ENCODE measurements at places on chromosomes 5 and 9.

DNA sequence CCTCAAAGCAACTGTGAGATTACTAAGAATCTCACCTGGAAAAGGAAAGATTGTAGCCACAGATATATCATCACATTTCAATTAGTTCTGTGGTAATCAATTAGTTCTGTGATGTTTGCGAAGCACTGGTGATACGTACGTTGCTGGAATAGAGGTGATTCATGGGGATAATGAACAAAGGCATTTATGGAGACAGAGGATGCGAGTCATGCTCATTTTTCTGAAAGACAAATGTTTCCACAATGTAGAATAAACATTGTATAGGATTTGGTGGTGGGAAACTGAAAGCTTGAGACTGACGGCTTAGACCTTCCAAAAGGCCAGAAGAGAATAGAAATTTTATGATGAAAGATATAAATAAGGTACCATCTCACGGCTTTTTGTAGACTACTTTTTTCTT lies 507.3 kb upstream of the TYRP1 start:
- no peak for DNase-seq

DNA sequence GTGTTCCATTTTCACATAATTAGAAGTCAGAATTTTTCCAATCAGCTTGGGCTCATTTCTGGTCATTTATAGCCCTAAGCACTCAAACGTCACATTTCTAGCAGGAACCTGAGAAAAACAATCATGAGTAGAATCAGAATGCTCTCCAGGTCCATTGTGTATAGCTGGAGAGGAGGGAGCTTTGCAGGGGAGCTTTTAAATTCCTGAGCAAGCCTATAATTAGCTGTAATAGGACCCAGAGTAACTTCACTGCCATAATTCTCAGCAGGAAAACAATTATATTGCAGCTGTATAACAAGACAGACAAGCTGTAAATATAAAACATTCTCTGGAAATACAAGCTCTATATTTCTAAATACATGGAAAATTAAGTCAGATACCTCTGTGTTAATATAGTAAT lies 637.6 kb upstream of the SGCD start:
- DNase-seq: no peak

DNA sequence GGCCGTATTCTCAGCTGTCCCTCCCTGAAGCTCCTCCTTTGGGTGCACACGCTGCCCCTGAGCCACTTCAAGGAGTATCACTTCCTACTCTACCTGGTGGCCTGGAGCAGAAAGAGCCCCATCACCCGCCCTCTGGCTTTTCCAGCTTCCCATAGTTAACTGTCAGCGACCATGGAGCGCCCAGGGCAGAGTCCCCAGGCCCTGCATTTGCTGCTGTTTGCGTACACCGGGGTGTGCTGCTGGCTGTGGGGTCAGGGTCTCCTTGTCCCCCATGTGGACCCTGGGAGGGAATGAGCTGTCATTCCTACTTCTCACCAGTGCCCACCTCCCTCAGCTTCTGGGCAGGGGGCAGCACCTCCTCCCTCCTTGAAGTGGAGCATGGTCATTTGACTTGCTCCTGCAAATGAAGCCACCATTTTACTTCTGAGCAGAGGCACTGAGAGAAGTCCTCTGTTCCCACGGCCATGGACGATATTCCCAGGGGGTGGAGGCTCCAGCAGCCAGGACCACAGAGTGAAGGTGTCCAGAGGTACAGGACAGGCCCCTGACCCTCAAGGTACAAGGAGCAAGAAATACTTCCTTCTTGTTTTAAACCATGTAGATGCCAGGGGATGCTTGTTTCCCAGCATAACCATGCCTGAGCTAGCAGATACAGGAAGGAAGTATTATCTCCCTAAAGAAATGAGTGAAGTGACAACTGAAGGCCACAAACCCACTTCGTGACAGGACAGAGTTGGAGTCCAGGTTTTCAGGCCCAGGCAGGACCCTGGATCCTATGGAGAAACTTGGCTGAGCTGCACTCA lies 40.6 kb upstream of the COL5A1 start:
- no peak for DNase-seq

DNA sequence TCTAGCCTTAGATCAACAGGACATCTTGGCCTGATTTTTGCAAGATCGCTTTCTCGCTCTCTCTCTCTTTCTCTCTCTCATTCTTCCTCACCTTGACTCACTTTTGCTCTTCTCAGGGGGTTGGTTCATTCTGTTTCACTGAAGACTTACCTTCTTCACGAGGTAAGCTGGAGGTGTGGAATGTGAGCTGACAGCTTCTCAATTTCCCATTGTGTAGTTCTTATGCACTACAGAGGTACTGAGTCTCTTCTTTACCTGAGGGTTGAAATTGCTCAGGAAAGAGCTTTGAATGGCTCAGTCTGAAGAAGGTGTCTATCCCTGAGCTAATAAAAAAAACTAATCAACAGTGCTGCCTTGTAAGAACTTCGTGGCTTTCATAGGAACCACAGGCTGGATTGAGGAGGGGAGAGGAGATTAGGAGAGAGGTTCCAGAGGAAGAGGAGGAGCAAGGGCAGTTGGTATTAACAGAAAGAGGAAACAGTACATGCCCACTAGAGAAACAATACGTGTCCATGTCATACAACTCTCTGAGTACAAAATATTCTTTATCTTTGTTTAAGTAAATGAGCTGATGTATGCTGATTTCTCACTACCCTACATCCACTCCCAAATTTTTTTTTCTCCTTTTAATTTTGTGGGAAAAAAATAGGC lies 192.2 kb downstream of the TMEM167A start:
- DNase-seq: no peak

DNA sequence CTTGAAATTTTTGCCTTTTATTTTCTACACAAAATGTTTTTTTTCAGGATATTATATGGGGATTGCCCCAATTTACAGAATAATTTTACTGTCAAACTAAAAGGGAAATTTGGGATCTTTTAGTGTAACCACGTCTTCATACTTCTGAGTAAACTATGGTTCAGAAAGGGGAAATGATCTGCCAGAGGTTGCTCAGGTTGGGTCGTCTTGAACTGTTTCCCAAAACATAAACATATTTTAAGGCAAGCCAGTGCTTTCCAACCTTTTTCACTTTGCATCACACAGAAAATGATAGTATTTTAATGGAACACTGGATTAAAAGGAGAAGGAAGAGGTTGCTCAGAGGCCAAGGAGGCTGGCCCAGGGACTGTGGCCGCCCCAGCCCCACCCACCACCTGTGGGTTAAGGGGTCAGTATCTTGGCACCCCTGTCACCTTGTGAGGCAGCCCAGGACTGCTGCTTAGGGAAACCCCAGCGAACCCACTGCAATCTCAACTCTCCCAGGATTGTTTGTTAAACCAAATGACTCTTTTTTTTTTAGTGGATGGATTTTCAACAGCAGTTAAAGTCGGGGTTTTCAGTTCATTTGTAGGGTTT lies 142.7 kb upstream of the DHFR start:
- DNase-seq: no peak

DNA sequence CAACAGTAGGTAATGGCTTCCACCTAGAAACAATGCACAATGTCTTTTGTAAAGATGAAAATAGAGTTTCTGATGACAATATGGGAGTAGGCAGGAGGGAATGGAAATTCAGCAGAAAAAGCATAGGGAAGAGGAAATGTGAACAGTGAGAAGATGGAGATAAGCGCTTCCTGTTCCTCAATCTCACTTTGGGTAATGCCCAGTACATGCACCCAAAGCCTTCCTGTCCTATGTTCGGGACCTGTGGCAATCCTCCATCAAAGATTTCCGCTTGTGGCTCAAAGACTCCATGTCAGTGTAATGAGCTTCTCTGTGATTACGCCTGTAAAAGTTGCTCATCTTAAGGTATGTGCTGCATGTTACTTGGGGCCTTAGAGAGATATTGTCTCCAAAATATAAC lies 2.7 kb downstream of the UGT3A1 start:
- no peak for DNase-seq

DNA sequence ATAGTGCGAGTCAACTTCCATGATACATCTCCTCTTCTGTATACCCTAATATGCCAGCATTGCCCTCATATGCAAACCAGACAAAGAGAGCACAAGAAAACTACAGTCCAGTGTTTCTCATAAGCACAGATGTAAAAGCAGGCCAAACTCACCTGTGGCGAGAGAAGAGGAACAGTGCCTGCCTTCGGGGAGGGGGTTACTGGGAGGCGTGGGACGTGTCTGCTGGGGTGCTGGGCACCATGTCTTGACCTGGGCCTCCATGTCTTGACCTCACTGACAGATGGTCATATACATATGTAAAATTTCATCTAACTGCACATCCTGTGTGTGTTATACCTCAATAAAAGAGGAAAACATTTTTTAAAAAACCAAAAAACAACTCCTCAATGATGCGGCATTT lies 159.3 kb upstream of the PPP1R26 start:
- DNase-seq: no peak

- DNase-seq: no peak
Measured at GRCh38 chr5:150067405-150067960, 18.9 kb downstream of the CSF1R start.

GRCh38 chr5:72634444-72634843 lies 127.2 kb upstream of the ZNF366 start:
- no peak for DNase-seq

GRCh38 chr9:131817073-131817472 lies 77.2 kb upstream of the RAPGEF1 start:
- DNase-seq: no peak

- no peak for DNase-seq
Measured at GRCh38 chr9:117548556-117548955, 133.7 kb upstream of the ASTN2 start.

DNA sequence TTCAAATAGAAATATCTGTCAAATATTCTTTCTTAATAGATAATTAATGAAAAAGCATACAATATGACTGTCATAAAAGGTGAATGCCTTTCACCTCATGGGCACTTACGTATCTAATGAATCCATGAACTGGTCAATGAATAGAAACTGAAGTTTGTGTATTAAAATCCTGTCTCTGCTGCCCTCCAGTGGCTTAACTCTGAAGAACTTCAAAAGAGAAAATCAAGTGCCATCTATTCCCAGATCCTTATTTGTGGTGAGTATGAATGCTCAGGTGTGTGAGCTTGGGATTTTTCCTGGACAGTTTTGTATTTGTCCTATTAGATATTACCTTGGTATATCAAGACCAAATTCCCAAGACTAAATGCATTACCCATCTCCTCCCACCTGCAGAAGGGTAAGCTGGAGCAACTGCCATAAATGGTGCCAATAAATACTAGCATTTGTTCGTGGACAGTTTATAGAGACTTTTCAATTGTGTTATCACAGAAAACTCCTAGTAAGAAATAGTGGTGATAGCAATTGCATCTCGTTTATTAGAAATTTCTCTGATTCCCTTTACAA lies 44.0 kb upstream of the SVEP1 start:
- DNase-seq: no peak

- no peak for DNase-seq
Measured at GRCh38 chr5:42798284-42799240, 13.1 kb downstream of the SELENOP start.

GRCh38 chr5:145180371-145180770 lies 654.8 kb downstream of the PRELID2 start:
- DNase-seq: no peak

GRCh38 chr5:150608991-150609390 lies 31.5 kb upstream of the SYNPO start:
- DNase-seq: no peak

DNA sequence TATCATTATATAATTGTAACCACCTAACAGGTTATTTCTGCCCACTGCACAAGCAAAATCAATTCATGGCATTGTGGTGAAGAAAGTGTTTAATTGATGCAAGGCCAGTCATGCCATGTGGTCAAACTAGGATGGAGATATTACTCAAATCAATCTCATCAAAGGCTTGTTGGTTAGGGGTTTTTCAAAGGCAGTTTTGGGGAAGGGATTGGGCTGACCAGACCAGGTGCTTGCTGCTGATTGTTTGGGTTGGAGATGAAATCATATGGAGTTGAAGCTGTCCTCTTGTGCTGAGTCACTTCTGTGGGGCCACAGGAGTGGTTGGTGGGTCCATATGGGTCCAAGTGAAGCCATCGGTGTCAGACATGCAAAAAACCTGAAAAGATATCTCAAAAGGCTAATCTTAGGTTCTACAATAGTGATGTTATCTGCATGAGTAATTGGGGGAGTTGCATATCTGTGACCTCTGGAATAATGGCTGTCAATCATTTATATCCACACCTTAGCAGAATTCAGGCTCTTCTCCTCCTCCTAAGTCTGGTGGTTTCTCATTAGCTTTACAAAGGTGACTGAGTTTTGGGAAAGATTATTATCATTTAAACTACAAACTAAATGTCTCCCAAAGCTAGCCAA lies 44.9 kb downstream of the HMGCS1 start:
- no peak for DNase-seq

GRCh38 chr5:92002721-92003274 lies 619.7 kb upstream of the ARRDC3 start:
- DNase-seq: no peak

DNA sequence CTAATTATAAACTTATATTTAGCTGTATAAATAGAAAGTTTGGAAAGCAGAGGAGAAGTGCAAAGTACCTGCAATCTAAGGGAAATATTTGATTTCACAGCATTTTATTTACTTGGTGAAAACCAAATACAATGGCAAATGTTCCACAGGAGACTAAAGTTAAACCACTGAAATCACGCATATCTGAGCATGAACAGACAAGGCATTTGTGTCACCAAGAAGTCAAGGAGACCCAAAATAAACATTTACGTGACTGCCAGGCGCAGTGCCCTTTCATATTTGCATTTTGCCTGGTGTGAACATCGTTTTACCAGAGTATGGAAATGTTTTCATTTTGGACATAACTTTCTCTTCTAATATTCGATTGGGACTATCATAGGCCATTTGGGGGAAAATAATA lies 20.6 kb downstream of the UGCG start:
- no peak for DNase-seq

- no peak for DNase-seq
Measured at GRCh38 chr9:87076825-87077224, 129.5 kb upstream of the GAS1 start.

- no peak for DNase-seq
Measured at GRCh38 chr9:118570066-118570465, 799.2 kb downstream of the BRINP1 start.

DNA sequence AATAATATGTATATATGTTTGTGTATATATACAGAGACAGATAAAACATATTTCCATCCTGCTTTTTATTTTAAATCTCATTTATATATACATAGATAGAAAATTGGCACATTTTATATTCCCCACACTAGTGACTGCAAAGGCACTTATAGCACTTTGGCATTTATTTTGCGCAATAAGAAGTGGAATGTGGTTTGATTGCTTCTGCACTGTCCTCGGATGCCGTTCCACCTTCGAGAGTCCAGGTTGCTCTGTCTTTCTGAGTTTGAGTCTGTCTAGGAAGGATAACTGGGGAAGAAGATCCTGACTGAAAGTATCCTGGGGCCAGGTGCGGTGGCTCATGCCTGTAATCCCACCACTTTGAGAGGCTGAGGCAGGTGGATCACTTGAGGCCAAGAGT lies 66.5 kb upstream of the ENTREP1 start:
- DNase-seq: no peak

DNA sequence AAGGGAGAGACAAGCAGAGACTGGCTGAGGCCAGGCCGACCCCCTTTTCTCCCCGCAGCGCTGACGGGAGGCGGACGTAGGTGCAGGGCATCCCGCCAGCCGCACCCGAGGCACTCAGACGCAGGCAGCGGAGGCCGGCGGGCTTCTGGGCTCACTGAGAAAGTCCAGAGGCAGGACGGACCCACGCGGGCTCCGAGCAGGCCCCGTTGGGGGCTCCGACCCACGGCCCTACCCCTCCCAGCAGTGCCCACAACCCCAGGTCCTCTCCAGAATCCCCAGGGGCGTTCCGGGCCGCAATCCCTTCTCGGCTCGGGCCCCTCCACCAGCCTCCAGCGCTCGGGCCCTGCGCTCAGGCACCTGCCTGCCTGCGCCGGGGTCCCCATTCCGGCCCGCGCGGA lies 543 bp downstream of the MTMR12 start:
- DNase-seq: no peak

- DNase-seq: no peak
Measured at GRCh38 chr9:98974106-98974505, 30.4 kb downstream of the COL15A1 start.

Measured in activated gamma-delta T cell (primary cell).